ENCODE measurements at places on chromosomes 11 and 22.

DNA sequence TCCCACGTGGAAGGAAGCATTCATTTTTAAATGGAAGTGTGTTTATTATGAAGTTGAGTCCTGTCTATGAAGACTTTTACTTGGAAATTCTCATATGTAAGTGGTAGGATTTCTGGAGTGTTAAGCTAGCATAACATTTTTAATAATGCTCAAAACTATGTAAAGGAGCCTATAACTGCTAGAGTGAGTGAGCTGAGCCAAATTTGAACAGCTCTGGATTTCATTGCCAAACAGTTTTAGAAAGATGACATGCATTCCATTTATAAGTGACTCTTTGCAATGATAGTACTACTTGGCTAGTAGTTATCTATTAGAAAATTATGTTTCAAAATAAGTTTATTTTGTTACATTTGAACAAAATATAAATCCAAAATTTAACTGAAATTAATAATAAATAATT, 721.2 kb downstream of the LUZP2 start:
- DNase-seq: no peak

- DNase-seq: no peak
Observed at GRCh38 chr11:75351791-75352587, 528 bp upstream of the ARRB1 start.

GRCh38 chr11:104776501-104777170, 121.6 kb downstream of the CASP12 start:
- no peak for DNase-seq

DNA sequence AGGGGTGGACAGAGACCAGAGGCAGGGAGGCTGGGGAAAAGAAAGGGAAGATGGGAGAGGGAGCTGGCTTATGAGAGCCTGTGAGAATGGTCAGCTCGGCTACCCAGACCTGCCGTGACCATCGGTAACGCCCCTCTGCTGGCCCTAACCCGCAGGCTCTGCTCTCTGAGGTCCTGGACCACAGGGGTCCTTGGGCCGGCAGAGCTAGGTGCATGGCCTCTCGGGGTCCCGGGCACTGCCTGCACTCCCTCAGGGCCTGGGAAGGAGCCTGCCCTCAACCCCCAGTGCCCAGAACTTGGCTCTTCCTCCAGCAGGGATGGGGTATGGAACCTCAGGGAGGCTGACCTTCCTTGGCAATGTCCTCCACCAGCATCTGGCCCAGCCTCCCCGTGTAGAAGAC, 13.2 kb downstream of the GGT5 start:
- no peak for DNase-seq

DNA sequence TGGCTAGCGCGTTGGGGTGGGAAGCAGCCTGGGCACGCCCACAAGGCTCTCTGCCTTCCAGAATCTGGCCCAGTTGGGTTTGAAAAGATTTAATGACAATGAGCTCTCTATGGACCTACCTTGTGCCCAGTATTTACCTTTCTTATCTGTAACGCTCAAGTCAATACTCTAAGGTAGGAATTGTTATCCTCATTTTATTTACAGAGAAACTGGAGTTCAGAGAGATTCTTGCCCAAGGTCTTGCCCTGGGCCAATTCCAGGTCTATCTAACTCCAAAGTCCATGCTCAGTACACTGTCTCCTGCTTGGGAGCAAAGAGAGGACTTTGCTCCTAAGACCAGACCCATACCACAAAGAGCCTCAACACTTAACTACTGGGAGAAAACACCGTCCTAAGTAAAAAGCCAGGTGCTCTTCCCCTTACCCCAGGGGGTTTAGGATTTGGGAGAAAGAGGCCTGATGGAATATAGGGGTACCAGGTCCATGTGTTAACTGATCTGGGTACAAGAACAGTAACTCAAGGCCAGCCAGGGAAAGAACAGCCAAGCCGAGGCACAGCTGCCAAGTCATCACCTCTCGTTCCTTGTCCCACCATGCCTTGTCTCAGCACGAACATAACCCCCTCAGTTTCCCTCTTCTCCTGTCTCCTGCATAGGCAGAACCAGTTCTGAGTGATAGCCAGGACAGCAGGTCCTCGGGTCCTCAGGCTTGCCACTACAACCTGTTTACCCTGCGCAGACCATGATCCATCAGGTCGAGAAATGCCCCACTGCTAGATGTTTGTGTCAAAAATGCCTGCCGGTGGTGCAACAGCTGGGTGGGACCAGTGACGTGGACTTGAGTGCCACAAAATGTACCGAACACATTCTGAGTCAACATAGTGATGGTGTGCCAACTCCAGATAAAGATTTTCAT, 14.6 kb downstream of the APOA4 start:
- DNase-seq: no peak

DNA sequence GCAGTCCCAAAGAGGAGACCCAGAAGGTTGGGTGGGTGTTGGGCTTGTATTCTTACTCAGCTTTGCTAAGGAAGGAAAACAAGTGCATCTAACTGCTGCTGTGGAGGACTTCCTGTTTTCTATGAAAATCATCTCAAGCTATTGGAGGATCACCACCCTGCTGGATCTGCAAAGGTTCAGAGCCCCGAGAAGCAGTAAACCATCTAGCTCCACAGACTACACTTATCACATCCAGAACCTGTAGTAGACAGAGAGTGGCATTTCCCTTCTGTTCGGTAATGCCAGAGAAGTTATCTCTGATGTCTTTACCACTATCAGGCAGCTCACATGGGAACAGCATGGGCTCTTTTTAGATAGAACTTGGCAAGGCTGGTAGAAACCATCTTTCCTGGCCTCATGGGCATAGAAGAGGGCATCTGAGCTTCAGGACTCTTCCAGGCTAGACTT, 21.7 kb downstream of the KCNJ1 start:
- no peak for DNase-seq

DNA sequence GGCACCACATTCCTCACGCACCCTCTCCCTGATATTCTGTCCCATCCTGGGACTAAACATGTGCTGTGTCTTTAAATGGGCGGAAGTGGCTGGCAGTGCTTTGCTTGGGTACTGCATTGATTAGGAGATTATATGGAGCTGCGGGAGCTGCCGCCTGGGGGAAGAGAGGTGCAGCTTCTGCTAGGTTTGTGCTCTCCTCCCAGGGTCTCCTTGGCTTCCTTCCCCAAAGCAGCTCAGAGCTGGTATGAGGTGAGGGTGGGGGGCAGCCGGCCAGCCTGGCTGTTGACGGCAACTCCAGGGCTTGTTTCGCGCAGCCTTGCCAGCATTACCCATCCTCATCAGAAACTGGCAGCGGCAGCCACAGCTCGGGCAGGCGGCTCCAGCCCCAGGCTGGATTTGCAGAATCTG, 95.4 kb downstream of the GRAMD1B start:
- no peak for DNase-seq

GRCh38 chr11:66725647-66726046, 3.4 kb downstream of the SPTBN2 start:
- no peak for DNase-seq

- DNase-seq: no peak
Observed at GRCh38 chr11:68812526-68812925, 29.2 kb downstream of the CPT1A start.

GRCh38 chr11:96113193-96113681, 189.3 kb upstream of the MTMR2 start:
- DNase-seq: no peak

DNA sequence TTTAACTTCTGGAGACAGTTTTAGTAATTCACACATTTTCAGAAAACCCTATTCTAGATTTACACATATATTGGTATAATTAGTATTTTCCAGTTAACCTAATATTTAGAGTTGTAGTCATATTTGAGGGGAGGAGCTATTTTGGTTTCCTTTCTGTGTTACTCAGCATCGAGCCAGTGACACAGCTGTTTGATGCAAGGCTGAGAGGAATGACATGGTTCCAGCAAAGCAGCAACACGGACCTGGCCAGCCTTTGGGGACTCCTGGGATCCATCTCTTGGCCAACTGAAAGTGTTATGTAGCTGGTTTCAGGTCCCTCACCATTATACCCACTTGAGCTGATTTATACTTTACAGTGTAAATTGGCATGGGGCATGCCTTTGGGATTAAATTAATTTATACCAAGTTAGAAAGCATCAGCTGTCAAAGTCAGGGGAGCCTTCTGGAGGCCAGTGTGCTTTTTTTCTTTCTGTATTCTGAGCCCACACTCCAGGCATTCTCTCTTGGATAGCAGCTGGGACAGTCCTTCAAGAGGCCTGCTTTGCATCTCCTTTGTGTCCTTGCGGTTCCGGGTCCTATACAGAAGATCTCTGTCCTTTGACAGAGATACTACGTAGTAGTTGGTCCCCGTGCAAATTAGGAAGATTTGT, 91.3 kb upstream of the SLC25A18 start:
- DNase-seq: no peak

DNA sequence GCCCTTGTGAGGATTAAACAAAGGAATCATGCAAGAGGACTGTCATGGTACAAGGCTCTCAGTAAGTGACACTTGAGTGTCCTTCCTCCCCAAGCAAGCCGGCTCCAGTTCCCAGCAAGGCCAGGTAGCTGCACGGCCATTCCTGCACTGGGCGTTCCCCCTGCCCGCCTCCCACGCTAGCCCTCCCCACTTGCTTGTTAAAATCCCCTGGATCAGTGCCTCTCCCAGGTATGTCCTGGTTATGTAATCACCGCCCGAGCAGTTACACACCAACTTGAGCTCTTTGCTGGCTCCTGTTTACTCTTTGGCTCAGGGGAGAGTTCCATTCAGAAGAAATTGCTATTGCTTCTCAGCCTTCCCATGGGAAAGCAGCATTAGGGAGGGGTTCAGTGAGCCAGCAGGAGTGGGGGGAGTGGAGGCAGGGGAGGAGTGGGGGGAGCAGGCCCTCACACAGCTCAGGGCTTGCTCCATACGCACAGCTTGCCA, 19.4 kb upstream of the MYEOV start:
- no peak for DNase-seq

GRCh38 chr11:6433998-6434660, 6.7 kb downstream of the HPX start:
- no peak for DNase-seq

DNA sequence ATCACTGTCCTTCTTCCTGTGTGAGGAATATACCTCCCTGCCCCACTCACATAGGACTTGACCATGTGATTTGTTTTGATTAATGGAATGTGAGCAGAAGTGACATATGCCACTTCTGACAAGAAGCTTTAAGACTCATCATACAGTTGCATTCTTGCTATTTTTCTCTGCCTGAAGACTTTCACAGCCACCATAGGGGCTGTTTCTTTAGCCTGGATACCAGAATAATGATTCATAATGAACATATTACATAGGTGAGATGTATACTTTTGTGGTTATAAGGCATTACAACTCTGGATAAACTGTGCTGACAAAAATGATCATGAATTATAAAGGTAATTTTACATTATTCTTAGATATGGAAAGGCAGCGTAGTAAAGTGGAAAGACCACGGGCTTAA, 798.0 kb downstream of the DLG2 start:
- DNase-seq: no peak

- DNase-seq: no peak
Observed at GRCh38 chr11:67420147-67420645, 4.7 kb downstream of the CARNS1 start.

DNA sequence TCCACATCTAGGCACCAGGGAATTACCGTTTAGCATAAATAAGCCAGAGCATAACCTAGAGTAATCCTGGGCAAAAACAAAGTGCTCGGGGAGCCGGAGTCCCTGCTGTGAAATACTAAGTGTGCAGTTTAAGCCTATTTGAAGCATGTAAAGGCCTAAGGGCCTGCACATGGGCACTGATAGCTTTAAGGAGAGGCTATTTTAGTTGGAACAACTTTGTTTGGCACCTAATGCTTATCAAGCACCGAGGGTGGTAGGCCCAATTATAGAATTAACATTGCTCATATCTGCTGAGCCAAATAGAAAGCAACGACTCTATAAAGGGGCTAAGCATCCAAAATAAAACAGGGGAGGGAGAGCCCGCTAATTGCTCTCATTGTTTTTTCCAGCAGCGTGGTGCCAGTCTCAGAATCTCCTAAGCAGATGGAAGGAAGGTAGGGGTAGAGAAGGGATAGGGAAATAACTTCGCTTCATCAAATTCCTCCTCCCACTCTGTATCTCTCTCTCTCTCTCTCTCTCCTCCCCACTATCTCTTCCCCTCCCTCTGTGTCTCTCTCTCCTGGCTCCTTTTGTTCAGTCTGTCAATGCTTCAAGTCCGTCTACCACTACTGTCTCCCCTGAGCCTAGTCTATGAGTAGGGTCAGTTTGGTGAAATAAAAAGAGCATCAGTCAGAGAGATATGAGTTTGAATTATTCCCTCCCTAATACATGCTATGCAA, 292.8 kb downstream of the NXPE2 start:
- DNase-seq: no peak

DNA sequence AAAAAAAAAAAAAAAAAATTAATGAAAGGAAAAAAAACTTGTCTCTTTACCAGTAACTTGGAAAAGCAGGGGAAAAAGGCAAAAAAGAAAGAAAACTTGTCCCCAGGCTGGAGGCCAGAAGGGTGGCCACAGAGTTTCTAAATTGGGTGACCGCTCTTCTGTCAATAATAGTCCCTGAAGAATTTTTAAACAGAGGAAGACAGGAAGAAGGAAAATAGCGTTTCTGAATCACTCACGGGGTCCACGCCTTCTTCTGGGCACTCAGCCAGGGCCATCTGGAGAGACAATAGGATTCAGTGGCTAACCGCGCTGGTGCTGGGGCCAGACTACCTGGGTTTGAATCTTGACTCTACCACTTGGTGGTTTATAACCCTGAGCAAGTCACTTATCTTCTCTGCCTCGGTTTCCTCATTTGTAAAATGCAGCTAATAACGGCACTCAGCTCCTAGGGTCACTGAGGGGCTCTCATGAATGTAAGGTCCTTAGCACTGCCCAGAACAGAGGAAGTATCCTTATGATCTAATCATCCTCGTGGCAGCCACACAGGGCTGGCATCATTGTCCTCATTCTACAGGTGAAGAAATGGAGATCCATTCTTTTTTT, 7.0 kb downstream of the C11orf86 start:
- DNase-seq: peak; percentile 69

GRCh38 chr11:57711414-57712255, at the start of gene MED19:
TSS of gene MED19 (minus strand) at chr11:57712215. CDS start at chr11:57712179, 36 bp downstream.
- peak; percentile 39 for DNase-seq

GRCh38 chr11:24134879-24135589, 361.8 kb upstream of the LUZP2 start:
- no peak for DNase-seq

- no peak for DNase-seq
Observed at GRCh38 chr11:69245041-69245440, 48.9 kb upstream of the MYEOV start.

DNA sequence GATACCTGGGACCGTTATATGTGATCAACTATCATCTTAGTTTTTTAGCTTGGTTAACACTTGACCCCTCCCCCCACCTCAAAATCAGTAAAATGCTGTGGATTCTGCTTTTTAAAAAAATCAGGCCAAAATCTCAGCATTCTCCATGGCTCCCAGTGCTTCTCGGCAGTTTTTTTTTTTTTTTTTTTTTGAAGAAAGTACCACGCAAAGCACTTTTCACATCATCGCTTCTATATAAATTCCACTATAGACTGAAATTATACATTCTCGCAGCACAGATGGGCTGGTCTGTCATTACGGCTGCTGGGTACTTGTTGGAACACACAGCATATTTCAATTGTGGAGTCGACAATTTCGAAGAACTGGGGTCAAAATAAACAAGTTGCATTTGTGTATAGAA, 67.7 kb upstream of the PPARA start:
- DNase-seq: no peak

GRCh38 chr11:123640029-123640428, 14.4 kb downstream of the SCN3B start:
- DNase-seq: no peak

All from fibroblast of the conjunctiva (primary cell).